ENCODE measurements at places on chromosomes 1 and 21. TPM values are rescaled to one million over a fixed set of nuclear protein-coding genes. Genes with fewer than 3 reads are reported as not detected.

Gene TMCC2
- total RNA-seq: 4.0 TPM

Gene S1PR1
- total RNA-seq: 57.9 TPM

Gene KCNK1
- 10.3 TPM for total RNA-seq

Gene CFAP74
- not detected for total RNA-seq

Gene TMPRSS2
- total RNA-seq: not detected

Gene F13B
- total RNA-seq: not detected

Gene SELENBP1
- total RNA-seq: 21.2 TPM

Gene LGR6
- 0.86 TPM for total RNA-seq

Gene HSD3B2
- not detected for total RNA-seq

Gene SPRR2F
- not detected for total RNA-seq

Gene AJAP1
- 0.11 TPM for total RNA-seq

Gene ADCY10
- total RNA-seq: 0.97 TPM

Gene RYR2
- total RNA-seq: 572 TPM

Gene TRIM45
- total RNA-seq: 8.9 TPM

Gene TDRD5
- not detected for total RNA-seq

Gene OR2G6
- total RNA-seq: not detected

Gene PSEN2
- total RNA-seq: 21.5 TPM

Data from cardiac septum (tissue), 1 donor.